ENCODE measurements at places on chromosomes 4 and X.
A peak's percentile ranks its signal among the peaks of the same experiment; 100 is the strongest.

DNA sequence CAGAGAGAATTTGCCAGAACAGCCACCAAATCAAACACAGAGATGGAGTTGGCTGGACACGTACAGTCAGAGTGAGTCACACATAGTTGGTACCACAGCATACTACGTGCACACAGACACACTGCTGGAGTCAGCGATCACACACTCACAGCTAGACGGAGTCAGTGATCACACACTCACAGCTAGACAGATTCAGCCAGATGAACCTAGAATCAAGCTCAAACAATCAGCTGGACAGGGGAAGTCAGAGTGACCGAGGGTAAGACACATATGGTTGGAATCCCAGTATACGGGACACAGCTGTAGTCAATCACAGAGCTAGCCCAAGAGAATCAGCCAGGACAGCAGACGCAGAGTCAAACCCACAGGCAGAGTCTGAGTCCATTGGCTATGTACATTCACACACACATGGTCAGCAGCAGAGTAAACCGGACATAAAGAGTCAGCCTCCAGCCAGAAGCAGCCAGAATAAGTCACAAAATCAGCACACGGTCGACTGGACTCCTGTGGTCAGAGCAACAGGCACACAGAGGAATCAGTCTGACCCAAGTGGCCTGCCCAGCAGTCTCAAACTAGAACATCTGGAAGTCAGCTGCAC lies 4.6 kb downstream of the SLC38A5 start:
- DNase-seq, result no peak

GRCh38 chr4:87058356-87059073 lies 123.7 kb downstream of the AFF1 start:
- DNase-seq, result no peak

DNA sequence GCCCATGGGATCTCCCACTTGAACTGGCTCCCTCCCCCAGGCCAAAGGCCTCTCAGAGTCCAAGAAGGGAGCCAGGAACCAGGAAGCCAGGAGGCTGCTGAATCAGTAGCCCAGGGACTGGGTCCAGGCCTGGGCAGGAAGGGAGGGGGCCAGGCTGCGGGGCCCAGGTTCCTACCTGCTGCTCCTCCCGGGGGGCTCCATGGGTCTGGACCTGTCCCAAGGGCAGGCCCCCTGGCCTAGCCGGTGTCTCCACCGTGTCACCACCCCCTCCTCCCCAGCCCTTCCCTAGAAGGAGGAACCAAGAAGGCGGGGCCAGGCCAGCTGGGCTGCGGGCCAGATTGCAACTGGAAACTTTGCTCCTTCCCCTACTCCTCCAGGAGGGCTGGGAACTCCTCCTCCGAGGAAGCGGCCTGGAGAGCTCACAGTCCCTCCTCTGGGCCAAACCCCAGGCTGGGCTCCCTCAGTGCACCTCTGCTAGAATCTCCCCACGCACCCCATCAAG lies at the start of gene IQSEC2:
TSS of gene IQSEC2 (minus strand) at position 264 of the 502 bp plus-strand sequence.
- DNase-seq, result no peak

DNA sequence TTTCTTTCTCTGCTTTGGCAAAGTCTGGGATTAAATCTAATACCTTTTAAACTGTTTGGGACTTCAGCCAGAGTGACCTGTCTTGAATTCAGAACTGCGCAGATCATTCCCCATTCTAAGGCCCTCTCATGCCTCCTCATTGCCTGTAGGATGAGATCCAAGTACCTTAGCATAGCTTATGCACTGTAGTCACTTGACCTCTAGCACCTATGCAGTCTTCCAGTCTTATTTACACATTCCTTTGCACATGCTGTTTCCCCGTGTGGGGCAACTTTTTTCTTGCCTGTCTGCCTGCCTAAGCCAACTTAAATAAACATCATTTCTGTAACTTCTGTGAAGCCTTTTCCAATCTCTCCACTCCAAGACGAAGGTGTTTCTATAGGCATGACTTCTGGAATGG lies 68.4 kb downstream of the AR start:
- no peak for DNase-seq

DNA sequence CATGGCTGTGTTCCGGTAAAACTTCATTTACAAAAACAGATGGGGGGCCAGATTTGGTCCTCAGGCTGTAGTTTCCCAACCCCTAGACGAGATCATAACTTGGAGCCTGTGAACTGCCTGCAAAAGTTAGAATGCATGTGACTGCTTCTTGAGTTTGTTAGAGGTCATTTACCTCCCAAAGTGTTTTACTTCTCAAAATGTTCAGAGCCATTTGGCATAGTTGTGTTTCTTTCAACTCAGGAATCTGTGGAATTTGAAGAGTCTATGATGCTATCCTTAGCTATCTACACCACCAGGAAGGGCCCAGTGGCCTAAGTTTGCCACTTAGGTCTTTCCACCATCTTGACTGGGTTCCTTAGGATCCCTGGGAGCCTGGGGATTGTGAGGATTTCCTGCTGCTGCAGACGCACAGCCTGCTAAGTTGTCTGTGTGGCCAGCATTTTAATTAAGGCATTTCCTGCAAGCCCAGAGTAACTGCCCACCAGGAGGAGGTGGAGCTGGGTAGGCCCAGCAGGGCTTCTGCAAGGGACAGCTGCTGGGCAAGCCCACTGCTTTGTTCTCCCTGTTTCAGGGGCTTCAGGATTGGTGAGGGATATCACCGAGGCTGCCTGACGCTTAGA lies 53.1 kb downstream of the CCNI start:
- no peak for DNase-seq

DNA sequence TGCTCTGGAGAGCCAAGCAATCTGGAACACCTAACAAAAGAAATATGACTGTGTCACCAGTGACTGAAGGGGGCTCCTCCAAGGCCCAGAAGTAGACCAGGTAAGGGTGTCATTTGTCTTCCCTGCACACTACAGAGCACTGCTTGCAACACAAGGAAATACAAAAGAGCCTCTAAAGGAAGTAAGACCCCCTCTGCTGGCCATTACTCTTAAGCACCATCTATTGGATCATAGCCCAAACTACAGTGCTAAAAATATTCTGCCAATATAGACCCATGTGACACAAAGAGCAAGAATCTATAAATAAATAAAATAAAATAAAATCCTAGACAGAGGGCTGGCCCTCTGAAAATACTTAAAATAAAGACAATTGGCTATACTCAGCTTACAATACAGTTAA lies 528.7 kb downstream of the TMA16 start:
- no peak for DNase-seq

DNA sequence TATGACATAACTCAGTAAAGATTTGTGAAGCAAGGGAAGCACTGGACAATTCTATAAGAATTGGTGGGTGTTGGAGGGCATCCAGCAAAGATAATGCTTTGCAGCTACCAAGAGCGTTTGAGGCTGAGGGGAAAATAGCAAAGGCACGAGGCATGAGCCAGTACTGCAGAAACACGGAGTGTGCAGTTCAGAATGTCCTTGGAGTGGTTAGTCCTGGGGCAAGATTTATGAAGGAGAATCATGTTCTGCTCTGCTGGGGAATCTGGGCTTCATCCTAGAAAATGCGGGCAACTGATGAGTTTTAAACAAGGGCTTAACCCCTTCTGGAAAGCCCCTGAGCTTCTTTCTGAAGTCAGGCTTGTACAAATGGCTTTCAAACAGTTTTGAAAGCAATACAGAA lies 452.5 kb downstream of the IL15 start:
- no peak for DNase-seq

- peak; percentile 80 for DNase-seq
These were observed 49.0 kb upstream of the TRAM1L1 start for GRCh38 chr4:117134386-117134785.

- DNase-seq, result no peak
These were observed 23.2 kb downstream of the NDNF start for GRCh38 chr4:121049072-121049599.

DNA sequence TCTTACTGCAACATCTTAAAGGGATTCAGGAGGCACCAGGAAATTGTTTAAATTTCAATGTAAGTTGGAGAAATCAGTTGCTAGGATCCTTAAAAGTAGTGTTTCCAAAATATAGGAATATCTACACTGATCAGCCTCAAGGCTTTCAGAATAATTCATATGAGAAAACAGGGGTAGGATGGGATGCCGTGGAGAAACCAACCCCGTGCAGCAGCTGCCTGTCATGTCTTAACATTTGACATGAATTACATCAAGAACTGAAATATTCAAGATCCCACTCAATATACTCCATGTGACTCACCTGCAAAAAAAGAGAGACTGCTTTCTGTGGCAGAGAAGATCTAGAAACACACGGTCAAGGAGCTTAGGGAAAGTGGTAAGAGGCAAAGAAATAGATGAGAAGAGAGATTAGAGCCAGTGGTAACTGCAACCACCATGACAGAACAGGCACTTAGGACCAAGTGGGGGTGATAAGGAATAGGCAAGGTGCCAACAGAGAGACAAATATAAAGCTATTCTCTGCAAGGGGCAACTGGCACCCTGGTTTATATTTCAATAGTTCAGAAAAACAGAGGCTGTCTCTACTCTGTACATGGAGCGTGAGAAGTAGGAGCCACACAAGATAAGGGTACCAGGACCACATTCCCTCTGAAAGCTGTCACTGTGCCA lies 64.0 kb downstream of the SLC39A8 start:
- peak; percentile 67 for DNase-seq

DNA sequence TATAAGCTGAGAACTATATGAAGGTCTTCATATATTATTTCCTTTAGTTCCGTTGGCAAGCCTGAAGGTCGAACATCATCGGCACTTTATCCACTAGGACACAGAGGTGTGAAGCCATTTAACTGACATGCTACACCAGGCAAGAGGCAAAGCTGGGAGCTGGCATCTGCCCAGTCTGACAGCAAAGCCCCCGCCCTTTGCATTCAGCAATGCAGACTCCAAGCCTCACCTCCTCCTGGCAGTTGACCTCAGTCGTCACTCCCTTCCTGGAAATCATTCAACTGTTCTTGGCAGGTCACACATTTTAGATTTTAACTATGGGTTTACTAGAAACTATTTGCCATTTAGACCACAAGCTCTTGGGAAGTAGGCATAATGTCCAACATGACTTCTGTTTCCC lies 135.8 kb upstream of the FRG1 start:
- no peak for DNase-seq

DNA sequence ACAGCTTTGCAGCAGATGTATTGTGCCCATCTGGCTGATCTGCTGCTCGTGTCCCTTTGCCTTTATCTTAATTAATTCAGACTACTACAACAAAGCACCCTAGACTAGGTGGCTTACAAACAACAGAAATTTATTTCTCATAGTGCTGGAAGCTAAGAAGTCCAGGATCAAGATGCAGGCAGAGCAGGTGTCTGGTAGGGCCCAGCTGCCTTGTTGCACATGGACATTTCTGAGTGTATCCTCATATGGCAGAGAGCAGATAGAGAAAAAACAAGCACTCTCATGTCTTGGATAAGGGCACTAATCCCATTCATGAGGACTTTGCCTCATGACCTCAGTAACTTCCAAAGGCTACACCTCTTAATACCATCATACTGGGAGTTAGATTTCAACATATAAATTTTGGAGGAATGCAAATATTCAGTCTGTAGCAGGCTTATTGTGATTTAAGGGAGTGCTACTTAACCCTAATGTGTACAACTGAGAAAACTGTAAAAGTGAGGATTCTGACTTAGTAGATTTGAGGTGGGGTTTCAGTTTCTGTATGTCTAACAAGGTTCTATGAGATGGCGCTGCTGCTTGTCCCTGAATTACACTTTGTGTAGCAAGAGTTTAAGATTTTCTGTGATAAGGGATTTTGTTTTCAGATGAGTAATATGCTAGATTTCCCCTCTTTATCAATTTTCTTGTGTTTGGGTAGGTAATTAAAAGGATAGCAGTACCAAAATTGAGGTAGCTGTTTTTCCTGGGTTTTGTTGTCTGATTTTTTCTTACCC lies 473.2 kb upstream of the TECRL start:
- no peak for DNase-seq

GRCh38 chr4:42018451-42018850 lies 28.1 kb downstream of the SLC30A9 start:
- no peak for DNase-seq

DNA sequence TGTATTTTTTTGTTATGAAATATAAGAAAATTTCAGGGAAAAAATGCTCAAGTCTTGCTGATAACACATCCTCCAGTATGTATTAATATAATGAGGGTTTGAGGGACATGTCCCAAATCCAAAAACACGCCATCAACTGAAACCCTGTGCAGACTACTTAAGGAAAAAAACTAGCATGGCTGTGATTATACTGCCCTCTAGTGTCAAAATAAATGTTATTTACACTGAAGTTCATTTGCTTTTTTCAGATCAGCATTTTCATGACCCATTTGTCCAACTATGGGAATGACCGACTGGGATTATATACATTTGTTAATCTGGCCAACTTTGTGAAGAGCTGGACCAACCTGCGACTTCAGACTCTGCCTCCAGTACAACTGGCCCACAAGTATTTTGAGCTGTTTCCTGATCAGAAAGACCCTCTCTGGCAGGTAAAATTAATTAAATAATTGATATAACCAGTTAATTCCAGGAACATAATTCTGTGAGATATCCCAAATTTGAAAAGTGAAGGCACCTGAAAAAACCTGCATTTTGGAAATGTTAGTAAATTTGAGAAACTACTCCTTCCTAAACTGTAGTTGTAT lies 128.5 kb downstream of the PRSS12 start:
- peak; percentile 31 for DNase-seq

GRCh38 chr4:113006632-113007031 lies 42.8 kb upstream of the ANK2 start:
- DNase-seq, result no peak

DNA sequence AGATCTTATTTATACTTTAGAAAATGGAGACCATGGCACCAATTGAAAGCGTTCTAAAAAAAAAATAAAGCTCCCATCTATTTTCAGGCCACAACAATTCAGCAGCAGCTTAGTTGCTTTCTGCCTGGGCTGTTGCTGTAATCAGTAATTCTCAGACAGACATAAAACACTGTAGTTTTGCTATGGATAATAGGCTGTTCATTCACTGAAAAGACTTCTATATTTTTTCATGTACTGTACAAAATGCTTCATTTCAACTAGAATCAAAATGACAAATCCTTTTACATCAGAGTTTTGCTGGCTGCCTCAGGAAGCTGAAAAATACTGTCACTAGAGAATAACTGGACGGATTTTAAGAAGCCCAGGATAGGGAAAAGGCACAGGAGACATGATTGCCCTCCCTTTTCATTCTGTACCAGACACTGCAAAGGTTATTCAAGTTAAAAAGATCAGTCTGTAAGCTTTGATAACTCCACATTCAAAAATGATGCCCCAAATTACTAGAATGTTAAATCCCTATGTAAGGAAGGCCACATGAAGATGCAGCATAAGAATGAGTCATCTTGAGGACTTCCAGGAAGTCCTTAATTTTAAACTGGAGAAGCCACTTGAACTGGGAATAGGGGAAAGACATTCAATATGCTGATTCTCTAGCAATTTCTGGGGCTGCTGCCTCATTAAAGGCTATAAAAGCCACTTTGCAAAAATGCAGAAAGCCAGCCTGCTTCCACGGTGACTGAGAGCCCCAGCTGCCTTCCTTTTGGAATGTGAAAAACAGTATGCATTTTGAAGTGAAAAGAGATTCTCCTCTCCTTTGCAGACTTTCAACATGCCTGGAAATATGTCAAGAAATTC lies 403.2 kb upstream of the RASGEF1B start:
- no peak for DNase-seq

- DNase-seq, result no peak
These were observed 3.2 kb upstream of the CDKN2AIP start for GRCh38 chr4:183441276-183441675.
